ENCODE measurements at places on chromosomes 6 and 20. TPM values are rescaled to one million over a fixed set of nuclear protein-coding genes. Genes with fewer than 3 reads are reported as not detected.

- H3K27ac ChIP-seq: no peak overlapping the region
- DNase-seq: no peak
- H3K27me3 ChIP-seq: no peaks in the 10 kb centered on the region
Observed at GRCh38 chr20:1918491-1919165, 23.4 kb downstream of the SIRPA start.

DNA sequence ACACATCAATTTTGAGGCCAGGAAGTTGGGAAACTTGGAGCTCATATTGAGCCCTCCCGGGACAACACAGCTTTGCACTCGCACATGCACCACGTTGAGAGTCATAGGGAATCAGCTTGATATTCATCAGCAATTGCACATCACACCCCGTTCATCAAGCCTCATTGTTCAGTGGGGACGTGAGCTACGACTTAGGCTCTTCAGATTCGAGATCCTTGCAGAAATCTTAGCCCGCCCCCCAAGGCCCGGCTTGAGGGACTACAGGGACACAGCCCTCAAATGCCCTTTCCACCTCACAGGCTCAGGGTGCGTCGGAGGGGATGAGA is 93.0 kb upstream of the MAFB start:
- no peak overlapping the region for H3K4me3 ChIP-seq
- H3K27me3 ChIP-seq: peaks cover 2% of the 10 kb centered on the region
- H3K27ac ChIP-seq: no peak overlapping the region
- H3K36me3 ChIP-seq: no peaks in the 10 kb centered on the region
- no peaks in the 10 kb centered on the region for H3K4me1 ChIP-seq
- no peak for DNase-seq

GRCh38 chr20:49987015-49987867 is 4.5 kb downstream of the SNAI1 start:
- peaks cover under 1% of the 10 kb centered on the region for H3K27me3 ChIP-seq
- H3K4me1 ChIP-seq: peaks cover 15% of the 10 kb centered on the region
- H3K36me3 ChIP-seq: no peaks in the 10 kb centered on the region
- H3K4me3 ChIP-seq: no peak overlapping the region
- no peak for DNase-seq

- peaks cover 2% of the 10 kb centered on the region for H3K27me3 ChIP-seq
- no peaks in the 10 kb centered on the region for H3K4me1 ChIP-seq
- H3K27ac ChIP-seq: no peak overlapping the region
Observed at GRCh38 chr20:11970243-11970836, 52.6 kb downstream of the BTBD3 start.

GRCh38 chr6:168452685-168453377 is 11.8 kb downstream of the SMOC2 start:
- no peaks in the 10 kb centered on the region for H3K4me1 ChIP-seq
- H3K36me3 ChIP-seq: no peaks in the 10 kb centered on the region
- DNase-seq: no peak
- H3K27me3 ChIP-seq: peaks cover 31% of the 10 kb centered on the region

XKR7 gene
- 0.02 TPM for total RNA-seq
